ENCODE measurements at places on chromosomes 1 and 21.
A peak's percentile ranks its signal among the peaks of the same experiment; 100 is the strongest.

- DNase-seq = no peak
Observed at GRCh38 chr1:87064986-87065385, 150.6 kb downstream of the HS2ST1 start.

GRCh38 chr1:169103480-169103893, 3.0 kb upstream of the ATP1B1 start:
- DNase-seq = no peak

GRCh38 chr1:13600762-13601453, 17.3 kb downstream of the PDPN start:
- DNase-seq = no peak

GRCh38 chr1:152869808-152870419, 8.2 kb upstream of the SMCP start:
- DNase-seq = peak; percentile 54

GRCh38 chr1:155867766-155868165, 8.4 kb downstream of the SYT11 start:
- no peak for DNase-seq

- no peak for DNase-seq
Observed at GRCh38 chr1:12114340-12114683, 51.2 kb downstream of the TNFRSF8 start.

- DNase-seq = no peak
Observed at GRCh38 chr21:33369586-33369985, 33.6 kb upstream of the IFNGR2 start.

GRCh38 chr1:234617986-234618736, 8.2 kb upstream of the IRF2BP2 start:
- no peak for DNase-seq

DNA sequence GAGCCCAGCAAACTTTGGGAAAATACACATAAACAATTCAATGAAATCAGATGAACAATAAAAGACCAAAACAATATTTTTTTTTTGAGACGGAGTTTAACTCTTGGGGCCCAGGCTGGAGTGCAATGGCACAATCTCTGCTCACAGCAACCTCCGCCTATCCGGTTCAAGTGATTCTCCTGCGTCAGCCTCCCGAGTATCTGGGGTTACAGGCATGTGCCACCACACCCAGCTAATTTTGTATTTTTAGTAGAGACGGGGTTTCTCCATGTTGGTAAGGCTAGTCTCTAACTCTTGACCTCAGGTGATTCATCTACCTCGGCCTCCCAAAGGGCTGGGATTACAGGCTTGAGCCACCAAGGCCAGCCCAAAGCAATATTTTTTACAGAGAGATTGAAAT, 1588.5 kb downstream of the BRINP3 start:
- no peak for DNase-seq

- no peak for DNase-seq
Observed at GRCh38 chr1:179921472-179921871, 33.1 kb upstream of the CEP350 start.

- DNase-seq = no peak
Observed at GRCh38 chr1:72763481-72763880, 481.1 kb upstream of the NEGR1 start.
